ENCODE measurements at places on chromosomes 2 and 18.

DNA sequence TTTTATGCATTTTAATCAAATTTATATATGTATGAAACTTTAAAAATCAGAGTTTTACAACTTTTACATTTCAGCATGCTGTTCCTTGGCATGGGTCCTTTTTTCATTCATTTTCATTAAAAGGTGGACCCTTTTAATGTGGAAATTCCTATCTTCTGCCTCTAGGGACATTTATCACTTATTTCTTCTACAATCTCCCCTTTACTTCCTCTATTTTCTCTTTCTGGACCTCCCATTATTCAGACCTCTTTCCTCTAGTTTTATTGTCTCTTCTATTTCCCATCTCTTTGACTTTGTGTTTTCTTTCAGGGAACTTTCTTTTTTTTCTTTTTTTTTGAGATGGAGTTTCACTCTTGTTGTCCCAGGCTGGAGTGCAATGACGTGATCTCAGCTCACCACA is 5.7 kb downstream of the PROC start:
- no peak for DNase-seq

DNA sequence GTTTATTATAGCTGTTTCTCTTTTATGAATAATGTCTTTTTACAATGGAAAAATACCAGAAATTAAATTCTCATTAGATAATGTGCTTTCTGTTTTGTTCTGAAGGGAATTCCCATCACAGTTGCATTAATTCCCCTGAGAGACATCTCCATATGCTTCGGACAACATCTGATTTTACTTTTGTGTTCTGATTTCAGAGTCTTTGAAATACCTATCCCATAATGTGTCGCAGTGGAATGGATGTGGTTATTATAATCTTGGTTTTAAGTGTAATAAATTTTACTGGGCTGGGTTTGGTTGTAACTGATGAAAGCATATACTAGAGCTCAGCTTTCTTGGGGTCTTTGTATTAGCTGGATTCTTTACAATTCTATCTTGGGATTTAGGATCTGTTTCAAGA is 12.5 kb downstream of the SPTBN1 start:
- DNase-seq: no peak

DNA sequence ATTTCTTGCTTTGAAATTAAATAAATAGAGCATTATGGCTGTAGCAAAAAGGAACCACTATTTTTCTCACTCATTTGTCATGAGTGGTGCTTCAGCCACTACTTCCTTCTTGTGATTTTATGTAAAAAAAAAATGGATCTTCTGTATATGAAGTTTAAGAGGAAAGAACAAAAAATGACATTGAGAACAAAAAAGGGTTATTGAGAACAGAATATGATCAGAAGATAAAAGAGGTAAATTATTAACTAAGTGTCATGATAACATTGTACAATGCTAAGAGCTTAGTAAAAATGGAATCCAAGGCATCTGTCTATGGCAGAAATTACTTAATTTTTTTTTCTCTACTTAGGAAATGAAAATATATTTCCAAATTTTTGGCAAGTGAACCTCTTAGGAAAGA is 103.5 kb downstream of the PKP4 start:
- DNase-seq: no peak

GRCh38 chr2:31202833-31203232 is 14.5 kb downstream of the CAPN14 start:
- DNase-seq: no peak

- DNase-seq: no peak
Observed at GRCh38 chr18:2853173-2853925, 6.5 kb downstream of the EMILIN2 start.

- DNase-seq: no peak
Observed at GRCh38 chr18:5197032-5197434, at the start of gene AKAIN1. Gene AKAIN1, minus strand, starts transcription at chr18:5197257. Its CDS starts 204 bp downstream, at chr18:5197053.

DNA sequence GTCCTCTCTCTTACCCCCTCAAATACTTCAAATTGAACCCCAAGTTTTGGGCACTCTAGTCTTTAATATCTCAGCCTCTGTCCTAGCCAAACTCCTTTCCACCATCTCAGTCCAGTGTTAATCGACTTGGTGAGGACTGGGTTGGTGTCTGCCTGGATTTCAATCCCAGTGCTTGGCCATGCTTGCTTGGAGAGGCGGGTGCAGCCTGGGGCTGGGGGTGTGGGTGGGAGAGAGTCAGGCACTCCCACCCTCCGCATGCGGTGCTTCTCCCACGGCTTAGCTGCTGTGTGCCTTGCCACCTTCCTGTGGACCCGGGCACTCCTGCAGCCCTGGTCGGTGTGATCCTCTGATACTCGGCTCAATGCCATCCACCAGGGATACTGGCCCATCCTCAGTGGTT is 220.8 kb upstream of the HDAC4 start:
- no peak for DNase-seq

- DNase-seq: no peak
Observed at GRCh38 chr2:24160761-24161160, 14.1 kb upstream of the FAM228A start.

GRCh38 chr18:71808616-71809015 is 735.5 kb downstream of the CBLN2 start:
- no peak for DNase-seq

DNA sequence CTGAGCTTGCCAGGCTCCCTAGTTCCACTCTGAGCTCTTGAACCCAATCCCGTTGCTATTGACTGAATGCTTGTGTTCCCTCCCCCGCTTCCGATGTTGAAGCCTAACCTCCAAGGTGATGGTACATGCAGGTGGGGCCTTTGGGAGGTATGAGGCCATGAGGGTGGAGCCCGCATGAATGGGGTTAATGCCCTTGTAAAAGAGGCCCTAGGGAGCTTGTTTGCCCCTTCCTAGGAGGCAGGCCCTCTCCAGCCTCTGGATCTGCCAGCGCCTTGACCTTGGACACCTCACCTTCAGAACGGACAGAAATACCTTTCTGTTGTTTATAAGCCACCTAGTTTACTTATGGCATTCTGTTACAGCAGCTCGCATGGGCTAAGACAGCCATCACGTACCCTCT is 71.6 kb downstream of the TFCP2L1 start:
- DNase-seq: no peak

- DNase-seq: no peak
Observed at GRCh38 chr18:13039806-13040205, 48.6 kb downstream of the CEP192 start.

Measured in GM12892 (cell line).